ENCODE measurements at places on chromosomes 7 and 10.

- H3K4me3 ChIP-seq, result no peak overlapping the region
- H3K27me3 ChIP-seq, result no peaks in the 10 kb centered on the region
- DNase-seq, result no peak
- H3K27ac ChIP-seq, result no peak overlapping the region
- peaks cover 14% of the 10 kb centered on the region for H3K36me3 ChIP-seq
Observed at GRCh38 chr10:43448742-43449141, 11.8 kb downstream of the ZNF487 start.

DNA sequence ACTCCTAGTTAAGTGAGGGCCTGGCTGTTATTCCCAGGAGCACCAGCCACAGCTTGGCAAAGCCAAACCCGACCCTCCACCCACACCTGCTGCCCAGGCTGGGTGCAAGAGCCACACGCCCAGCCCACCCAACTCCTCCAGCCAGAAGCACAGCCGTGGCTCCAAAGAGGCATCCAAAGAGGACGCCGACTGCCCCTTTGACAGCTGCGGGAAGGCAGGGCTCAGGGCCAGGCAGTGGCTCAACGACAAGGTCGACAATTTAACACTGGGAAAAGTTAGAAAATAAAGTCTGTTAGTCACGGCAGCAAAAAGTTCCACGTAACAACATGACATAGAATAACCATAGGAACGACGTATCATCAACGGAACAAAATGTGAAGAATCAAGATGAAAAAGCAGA, 54.3 kb downstream of the DPYSL4 start:
- DNase-seq, result no peak
- no peaks in the 10 kb centered on the region for H3K4me1 ChIP-seq
- no peaks in the 10 kb centered on the region for H3K36me3 ChIP-seq
- no peaks in the 10 kb centered on the region for H3K27me3 ChIP-seq
- no peak overlapping the region for H3K4me3 ChIP-seq

GRCh38 chr7:47992446-47992845, 13.0 kb upstream of the HUS1 start:
- no peaks in the 10 kb centered on the region for H3K36me3 ChIP-seq
- H3K27me3 ChIP-seq, result no peaks in the 10 kb centered on the region
- peak overlapping the region; percentile 94 for H3K27ac ChIP-seq
- H3K4me1 ChIP-seq, result peaks cover 17% of the 10 kb centered on the region

DNA sequence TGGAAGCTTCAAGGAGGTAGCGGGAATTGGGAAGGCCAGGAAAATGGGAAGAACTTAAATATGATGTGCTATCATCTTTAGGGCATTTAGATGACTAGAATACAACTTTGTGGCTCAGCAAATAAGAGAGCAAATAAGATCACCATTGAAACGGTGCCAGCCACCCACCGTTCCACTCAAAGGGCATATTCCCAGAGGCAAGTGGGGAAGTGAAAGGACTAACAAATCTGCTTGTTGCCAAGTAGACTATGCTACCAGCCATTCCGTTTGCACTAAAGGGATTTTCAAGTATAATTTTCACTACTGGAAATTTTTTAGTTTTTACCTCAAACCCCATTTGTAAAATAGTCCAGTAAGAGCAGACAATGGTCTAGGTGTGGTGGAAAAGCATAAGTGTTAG, 4.0 kb upstream of the PPP1R3C start:
- H3K36me3 ChIP-seq, result no peaks in the 10 kb centered on the region
- peaks cover 4% of the 10 kb centered on the region for H3K4me1 ChIP-seq
- no peak overlapping the region for H3K27ac ChIP-seq
- no peak overlapping the region for H3K4me3 ChIP-seq
- H3K27me3 ChIP-seq, result peaks cover 42% of the 10 kb centered on the region

All from activated CD8-positive, alpha-beta T cell treated with anti-CD3 and anti-CD28 coated beads for 36 hours (primary cell).